GM03348 (cell line): ENCODE measurements at places on chromosomes 2 and 18.

GRCh38 chr2:241494311-241494908, 14.0 kb downstream of the STK25 start:
- DNase-seq = no peak

GRCh38 chr2:217353591-217353990, 493.7 kb upstream of the TNP1 start:
- no peak for DNase-seq

DNA sequence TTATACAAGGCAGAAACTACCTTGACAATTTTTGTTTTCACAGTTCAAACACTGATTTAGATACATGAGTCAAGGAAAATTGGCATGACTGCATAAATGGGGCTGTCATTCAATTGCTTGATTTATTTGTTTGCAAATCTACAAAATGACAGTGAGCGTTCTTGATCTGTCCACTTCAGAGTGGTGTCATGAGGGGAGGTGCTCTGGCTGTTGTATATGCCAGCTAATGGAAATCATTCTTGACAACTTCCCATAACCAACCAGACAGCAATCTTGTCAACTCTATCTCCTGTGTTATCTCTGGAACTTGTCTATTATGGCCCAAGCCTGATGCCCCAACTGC, 120.6 kb upstream of the UGP2 start:
- no peak for DNase-seq

GRCh38 chr2:196268538-196269338, 97.4 kb upstream of the STK17B start:
- DNase-seq = no peak

DNA sequence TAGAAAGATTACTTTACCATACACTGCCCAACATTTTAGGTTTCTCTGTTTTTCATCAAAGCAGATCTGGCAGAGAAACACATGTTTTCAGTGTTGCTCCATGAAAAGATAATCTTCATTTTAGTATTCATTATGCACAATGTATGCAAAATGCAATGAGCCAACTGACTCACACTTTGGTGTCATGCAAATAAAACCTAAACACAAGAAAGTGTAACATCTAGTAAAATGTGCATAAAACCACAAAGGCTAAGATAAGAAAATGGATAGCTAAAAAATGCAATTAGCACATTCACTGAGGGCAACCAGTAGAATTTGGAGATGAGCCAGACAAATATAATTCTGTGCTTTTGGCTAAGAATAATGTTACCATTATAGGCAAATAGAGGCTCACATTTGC, 203.5 kb upstream of the UBE2E3 start:
- DNase-seq = peak; percentile 3

- no peak for DNase-seq
Observed at GRCh38 chr2:231709636-231709980, 1.3 kb downstream of the PTMA start.

GRCh38 chr2:14996351-14997014, 364.0 kb downstream of the LRATD1 start:
- DNase-seq = no peak

DNA sequence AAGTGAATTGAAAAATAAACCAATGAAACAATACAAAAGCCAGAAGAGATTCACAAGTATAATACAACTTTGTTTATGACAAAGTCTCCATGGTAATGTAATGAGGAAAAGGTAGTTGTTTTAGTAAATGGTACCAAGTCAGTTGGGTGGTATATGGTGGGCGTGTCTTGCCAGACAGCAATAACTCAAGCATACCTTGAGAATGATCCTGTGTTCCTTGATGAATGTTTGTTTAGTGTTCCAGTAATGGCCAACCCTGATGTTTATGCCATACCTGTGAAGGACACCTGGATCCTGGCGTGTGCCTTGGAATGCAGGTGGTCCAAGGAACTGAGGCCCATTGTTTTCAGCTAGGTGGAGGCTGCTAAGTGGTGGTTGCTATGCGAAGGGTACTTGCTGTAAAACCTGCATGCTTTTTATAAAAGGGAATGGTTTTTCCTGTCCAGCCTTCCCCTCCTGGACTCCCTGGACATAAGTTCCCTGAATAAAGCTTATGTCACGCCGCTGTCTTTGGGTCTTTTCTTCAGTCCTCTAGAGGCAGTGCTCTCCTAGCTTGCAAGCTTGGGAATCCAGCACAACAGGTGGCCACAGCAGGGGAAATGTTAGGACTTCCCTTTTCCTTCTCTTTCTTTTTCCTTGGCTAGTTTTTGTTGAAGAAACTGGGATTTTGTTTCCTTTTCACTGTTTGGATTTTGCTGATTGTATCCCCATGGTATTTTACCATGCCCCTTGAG, 54.7 kb downstream of the MTA3 start:
- DNase-seq = no peak

DNA sequence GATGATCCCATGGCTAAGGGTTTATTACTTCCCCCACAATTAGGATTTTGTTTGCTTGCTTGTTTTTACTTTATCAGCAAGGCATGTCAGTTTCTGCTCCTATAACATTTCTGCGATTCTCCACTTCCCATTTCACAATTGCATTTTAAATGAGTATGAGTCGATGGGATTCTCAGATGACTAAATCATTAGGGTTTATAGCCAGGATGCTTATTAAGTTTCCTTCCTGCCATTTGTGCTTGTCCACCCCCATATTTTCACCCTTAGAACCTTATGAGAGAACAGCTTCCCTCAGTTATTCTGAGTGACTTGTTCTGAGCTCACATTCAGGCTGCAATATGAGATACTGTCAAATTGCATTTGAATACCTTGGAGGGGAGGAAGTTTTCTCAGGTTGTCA, 37.9 kb upstream of the C1GALT1C1L start:
- DNase-seq = peak; percentile 41

DNA sequence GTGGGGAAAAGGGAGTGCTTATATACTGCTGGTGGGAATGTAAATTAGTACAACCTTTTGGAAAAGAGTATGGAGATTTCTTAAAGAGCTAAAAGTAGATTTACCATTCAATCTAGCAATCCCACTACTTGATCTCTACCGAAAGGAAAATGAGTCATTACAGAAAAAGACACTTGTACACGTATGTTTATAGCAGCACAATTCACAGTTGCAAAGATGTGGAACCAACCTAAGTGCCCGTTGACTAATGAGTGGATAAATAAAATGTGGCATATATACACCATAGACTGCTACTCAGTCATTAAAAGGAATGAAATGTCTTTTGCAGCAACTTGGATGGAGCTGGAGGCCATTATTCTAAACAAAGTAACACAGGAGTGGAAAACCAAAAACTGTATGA, 29.5 kb downstream of the FLACC1 start:
- no peak for DNase-seq

DNA sequence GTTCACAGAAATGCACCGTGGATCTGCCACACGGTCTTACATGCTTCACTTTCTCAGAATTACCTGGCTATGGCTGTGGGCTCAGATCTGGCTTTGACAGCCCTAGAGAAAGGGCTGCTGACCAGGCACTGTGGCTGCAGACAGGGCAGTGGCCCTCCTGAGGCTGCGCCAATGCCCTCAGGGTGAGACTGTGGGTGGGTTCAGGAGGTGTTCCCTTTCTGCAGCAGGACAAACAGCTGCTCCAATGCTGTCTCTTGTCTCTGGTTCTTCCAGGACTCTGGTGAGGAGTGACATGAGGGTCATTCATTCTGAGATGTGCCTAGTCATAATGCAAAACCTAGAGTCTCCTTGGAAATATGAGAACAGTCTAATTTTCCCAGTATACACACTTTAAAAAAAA, 90.5 kb upstream of the SMIM21 start:
- no peak for DNase-seq

DNA sequence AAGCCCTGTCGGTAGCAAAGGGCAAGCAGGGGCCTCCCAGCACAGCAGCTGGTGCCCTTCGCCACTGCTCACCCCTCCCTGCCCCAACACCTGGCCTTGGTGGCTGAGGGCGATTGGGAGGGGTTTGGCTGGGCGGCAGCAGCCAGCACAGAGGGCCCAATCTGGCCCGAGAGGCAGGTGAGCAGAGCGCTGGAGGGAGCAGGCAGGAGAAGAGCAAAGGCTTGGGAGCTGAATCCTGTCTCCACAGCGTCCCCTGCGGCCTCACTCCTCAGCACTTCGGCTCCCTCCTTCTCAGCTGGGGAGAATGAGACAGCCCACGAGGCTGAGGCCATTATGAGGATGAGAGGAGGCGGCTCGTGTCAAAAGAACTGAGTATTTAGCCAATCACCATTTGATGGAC, 74.9 kb upstream of the TAF1B start:
- DNase-seq = no peak

GRCh38 chr2:161418715-161419637, 2.9 kb downstream of the TBR1 start:
- peak; percentile 55 for DNase-seq

- DNase-seq = peak; percentile 21
Observed at GRCh38 chr18:11981543-11982366, 448 bp downstream of the IMPA2 start.

GRCh38 chr2:78845664-78846185, 179.8 kb upstream of the REG3G start:
- DNase-seq = no peak

- no peak for DNase-seq
Observed at GRCh38 chr2:210099940-210100339, 71.3 kb downstream of the KANSL1L start.

GRCh38 chr2:136874258-136874657, 108.9 kb downstream of the THSD7B start:
- peak; percentile 57 for DNase-seq

DNA sequence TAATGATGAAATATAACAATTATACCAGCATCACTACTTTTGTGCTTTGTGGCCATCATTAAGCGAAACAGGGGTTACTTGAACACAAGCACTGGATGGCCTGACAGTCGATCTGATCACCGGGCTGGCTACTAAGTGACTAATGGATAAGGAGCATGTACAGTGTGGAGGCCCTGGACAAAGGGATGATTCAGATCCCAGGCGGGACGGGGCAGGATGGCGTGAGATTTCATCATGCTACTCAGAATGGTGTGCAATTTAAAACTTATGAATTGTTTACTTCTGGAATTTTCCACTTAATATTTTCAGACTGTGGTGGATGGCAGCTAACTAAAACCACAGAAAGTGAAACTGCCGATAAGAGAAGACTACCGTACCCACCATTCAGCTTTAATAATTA, 7.0 kb upstream of the CLIP4 start:
- DNase-seq = peak; percentile 53

GRCh38 chr2:234203135-234203984, 152.9 kb downstream of the SPP2 start:
- peak; percentile 88 for DNase-seq

- DNase-seq = no peak
Observed at GRCh38 chr2:42171396-42171980, 2.3 kb downstream of the EML4 start.

DNA sequence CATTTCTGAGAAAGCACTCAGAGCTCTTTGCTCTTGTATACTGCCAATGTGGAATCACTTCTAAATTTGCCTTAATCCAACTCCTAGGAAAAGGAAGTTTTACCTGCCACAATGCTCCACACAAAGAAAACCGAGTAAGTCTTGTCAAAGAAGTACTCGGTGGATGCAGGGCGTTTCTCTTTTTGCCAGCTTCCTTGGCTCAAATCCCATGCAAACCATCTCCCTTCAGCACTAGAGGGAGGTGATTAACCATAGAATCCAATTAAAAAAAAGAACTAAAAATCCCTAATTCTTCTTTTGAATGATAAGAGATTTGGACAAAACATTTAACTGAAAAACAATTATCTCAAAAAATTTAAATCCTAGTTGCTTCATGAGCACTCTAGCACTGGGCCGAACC, 129.0 kb downstream of the RPRM start:
- DNase-seq = no peak

DNA sequence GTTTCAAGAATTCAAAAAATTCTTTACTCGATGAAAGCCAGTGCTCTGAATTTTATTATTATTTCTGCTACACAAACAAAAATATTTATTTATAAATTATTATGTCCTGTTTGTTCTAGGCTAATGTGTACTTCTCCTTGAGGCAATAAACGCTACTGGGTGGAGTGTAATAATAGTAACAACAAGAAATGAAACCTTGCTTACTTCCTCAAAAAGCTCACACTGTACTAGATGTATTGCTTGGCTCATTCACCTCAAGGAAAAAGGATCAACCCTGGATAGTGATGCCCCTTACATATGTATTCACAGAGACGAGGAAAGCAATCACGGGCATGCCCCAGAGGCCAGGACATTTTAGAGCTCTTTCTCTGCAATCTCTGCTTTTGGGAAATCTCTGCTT, 685.6 kb upstream of the NXPH2 start:
- DNase-seq = no peak

- peak; percentile 18 for DNase-seq
Observed at GRCh38 chr2:37230581-37230980, 815 bp downstream of the CEBPZ start.

GRCh38 chr2:95274291-95275150, at the start of gene PROM2:
Gene PROM2, plus strand, starts transcription at chr2:95274449. Its CDS starts 137 bp downstream, at chr2:95274586.
- DNase-seq = no peak

DNA sequence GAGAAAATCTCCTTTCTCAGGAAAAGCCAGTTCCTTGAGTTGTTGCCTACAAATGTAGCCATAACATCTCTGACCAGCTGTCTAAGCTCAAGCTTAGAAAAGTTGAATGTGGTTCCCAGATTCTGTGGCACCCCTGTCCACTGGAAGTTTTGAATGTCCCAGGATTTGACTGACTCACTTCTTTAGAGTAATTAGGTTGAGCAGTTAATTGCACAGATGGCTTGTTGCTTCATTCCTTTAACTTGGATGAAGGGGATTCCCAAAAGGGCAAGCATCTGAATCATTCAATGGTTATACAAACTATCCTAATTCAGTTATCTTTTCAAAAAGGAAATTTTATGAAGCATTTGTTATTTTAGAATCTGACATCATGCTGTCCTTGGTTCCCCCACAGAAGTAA, 374.7 kb downstream of the LNPK start:
- DNase-seq = no peak

GRCh38 chr2:208046686-208047085, 21.4 kb upstream of the PLEKHM3 start:
- no peak for DNase-seq

DNA sequence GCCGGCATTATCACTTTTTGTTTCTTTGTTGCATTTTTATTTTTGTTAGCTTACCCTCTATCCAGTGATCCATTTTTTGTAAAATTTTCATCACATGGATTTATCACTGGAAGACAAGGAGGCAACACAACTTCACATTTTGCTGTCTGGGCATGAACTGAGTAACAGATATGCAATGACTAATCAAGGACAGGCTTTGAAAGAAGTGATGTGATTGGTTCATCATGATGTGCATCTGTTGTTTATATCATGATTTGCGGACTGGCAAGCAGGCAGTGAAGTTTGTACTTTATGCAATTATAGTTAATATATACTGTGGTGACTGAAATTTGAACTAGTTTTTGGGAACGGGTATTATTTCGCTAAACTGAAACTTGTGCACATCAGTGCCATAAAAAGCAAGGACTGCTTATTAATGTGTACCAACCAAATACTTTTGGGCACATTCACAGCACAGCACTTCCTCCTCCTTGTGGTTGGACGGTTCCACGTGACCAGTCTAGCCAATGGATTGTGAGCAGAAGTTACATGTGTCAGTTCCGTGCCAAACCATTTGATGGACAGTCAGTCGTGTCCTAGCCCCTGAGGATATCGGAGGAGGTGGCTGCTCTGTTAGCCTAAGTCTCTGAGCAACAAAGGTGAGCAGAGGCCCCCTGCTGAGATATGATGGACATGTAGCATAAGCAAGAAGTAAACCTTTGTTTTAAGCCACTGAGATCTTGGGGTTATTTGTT, 201.4 kb upstream of the SIX2 start:
- DNase-seq = no peak

- no peak for DNase-seq
Observed at GRCh38 chr2:177254433-177255226, 9.9 kb downstream of the NFE2L2 start.
